Right lobe of liver (tissue), 6 donors: ENCODE measurements at places on chromosomes 5 and 9.

- no peak for DNase-seq
Observed at GRCh38 chr9:81002242-81002641, 687.1 kb downstream of the TLE1 start.

- DNase-seq = peak; percentile 10
Observed at GRCh38 chr9:133210609-133211008, 1.6 kb upstream of the OBP2B start.

DNA sequence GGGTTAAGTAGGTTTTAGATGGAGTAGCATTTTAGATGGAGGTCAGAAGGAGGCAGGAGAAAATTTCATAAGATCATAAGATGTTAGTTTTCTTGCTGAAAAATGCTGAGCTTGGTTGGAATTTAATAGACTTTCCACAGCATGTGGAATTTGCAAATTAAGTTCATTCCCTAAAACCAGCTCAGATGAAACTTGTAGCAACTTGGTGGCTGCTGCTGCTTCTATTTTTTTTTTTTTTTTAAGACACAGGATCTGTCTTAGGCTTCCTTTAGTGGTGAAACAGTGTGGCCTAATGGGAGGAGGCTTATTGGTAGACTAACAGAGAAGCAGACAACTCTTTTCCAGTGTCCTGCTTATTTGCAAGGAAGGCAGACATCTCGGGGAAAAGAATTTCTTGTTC, 154.5 kb downstream of the AOPEP start:
- no peak for DNase-seq

- DNase-seq = peak; percentile 82
Observed at GRCh38 chr9:137789295-137789895, 88.2 kb upstream of the CACNA1B start.

- no peak for DNase-seq
Observed at GRCh38 chr5:31942546-31942945, 231.6 kb downstream of the GOLPH3 start.

DNA sequence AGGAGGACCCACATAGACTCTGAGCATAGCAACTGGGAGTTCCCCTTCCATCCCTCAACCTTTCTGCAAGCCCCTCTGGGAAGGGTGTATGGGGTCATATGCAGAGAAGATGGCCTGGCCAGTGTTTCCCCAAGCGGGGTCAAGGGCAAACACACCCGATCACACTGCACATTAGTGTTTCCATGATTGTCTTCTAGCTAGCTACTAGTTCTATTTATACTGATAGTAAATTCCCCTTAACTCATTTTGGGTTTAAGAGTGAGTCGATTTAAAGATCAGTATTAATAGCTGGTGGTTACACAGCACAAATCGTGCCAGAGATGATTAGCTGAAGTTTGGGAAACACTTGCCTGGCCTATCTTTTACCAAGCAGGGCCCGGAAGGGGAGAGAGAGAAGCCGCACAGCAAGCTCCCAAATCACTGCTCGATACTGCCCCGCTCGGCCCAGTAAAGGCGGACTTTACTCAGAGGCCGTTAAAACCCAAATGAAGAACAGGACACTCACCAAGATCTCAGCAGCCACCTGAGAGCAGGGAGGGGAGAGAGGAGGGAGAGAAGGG, 29.4 kb upstream of the TNIP1 start:
- DNase-seq = no peak

- no peak for DNase-seq
Observed at GRCh38 chr9:127950513-127951289, 13.0 kb upstream of the DPM2 start.

DNA sequence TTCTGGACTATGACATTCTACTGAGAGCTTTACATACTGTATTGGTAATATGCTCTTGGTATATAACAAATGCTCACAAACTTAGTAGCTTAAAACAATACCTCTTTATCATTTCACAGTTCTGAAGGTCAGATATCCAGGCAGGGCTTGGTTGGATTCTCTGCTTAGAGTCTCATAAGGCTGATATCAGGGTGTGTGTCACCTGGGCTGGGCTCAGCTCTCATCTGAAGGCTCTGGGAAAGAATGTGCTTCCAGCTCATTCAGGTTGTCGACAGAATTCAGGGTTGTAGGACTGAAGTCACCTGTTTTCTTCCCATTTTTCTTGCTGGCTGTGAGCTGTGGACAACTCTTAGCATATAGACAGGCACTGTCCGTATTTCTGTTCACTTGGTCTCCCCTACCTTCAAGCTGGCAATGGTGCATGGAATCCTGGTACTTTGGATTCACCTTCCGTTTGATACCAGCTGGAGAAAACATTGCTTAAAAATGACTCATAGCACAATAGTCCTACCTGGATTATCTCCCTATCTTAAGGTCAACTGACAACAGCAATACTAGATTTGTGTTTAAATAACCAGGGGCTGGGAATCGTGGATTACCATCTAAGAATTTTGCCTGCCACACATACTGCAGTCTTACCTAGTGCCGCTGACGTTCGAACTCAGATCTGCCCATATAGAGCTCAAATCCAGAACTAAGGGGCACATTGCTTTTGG, 69.2 kb downstream of the RCL1 start:
- no peak for DNase-seq

DNA sequence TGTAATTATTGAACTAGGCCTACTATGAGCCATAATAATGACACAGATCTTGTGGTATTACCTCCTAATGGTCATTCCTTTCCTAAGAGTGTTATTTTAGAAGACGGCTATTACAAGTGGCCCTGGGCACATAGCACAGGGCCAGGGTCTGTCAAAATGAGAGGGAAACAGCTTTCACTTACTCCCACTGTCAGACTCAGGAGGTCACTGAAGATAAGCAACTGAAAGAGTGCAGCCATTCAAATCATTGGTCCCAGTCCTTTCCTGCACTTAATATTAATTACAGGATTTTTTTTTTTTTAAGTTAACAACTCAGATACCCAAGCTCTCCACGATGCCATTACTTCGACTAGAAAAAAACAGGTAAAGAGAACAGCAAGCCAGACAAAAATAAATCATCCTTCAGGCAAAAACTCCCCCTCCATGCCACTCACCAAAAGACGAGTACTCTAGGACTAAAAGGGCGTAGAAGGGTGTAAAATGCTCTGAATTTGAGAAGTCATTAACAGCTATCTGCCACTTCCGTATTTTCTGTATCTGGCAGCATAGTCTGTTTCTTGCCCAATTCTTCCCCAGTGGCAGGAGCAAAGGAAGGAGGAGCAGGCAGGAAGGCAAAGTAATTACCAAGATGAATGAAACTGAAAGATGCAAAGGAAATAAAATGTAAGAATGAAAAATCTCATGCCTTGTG, 87.4 kb downstream of the ZNF608 start:
- DNase-seq = no peak

DNA sequence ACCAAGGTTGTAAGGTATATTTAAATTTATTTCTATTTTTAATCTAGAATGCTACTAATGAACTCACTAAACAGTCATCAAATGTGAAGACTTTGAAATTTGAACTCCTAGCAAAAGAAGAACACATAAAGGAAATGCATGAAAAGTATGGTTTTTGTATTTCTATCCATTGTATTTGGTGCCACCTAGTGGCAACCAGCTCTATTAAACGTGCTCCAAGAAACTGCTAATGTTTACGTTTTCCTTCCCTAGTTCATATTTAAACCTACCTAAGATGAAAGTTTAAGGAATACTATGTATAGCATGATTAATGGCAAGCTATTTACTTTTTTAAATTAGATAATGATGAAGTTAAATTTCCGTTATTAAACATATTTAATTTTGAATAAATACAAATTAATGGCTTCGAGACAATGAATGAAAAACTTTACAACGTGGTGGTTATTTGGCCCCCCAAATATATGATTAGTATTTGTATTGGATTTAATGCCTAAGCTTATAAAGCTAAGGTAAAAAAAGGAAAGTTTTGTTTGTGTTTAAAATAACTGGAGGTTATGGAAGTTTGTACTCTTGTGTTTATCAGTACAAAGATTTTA, 115.9 kb upstream of the SH3GL2 start:
- no peak for DNase-seq

- peak; percentile 74 for DNase-seq
Observed at GRCh38 chr9:137241490-137242268, 592 bp downstream of the TUBB4B start.

DNA sequence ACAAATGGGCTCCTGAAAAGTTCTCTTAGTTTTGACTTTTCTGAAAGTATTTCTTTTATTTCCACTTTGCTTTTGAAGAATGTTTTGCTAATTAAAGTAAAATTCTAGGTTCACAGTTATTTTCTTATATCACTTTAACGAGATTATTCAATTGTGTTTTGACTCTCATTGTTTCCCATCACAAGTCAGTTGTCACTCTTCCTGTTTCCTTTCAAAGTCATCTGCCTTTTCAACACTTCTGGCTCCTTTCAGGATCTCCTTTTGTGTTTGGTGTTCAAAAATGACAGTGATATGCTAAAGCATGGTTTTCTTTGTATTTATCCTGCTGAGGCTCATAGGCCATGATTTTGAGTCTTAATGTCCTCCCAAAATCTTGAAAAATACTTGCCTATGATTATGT, 235.4 kb upstream of the TAS2R1 start:
- DNase-seq = no peak

DNA sequence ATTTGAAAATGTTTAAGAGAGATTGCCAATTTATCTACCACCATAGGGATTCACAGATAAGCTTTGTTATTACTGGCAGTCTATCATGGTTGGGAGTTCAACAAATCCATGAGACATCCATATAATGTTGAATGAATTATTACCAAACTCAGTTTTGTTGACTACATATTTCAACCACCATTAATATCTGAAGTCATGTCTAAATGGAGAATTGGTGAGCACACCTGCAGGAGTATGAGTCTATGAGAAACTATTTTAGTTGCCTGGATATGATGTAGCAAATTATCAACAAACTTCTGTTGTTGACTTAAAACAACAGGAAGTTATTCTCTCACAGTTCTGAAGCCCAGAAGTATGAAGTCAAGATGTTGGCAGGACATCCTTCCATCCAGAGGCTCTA, 126.8 kb upstream of the FBXL7 start:
- no peak for DNase-seq

- DNase-seq = no peak
Observed at GRCh38 chr5:132190161-132190817, 37.4 kb downstream of the P4HA2 start.

DNA sequence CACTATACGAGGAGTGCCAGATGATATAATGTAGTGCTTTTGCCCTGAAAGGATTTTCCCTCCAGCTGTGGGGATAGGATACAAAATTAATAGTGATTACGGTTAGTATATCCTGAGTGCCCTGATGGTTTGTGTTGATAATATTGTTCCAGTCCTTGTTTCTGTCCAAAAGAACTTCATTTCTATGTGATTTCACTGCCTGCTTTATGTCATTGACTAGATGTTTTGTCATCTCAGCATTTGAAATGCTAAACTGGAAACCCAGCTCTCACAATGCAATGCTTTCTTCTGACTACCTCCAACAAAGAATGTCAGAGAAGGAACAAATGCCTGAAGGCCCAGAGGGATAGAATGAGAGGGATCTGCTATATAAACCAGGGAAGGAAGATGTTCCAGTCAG, 177.8 kb downstream of the NIPBL start:
- no peak for DNase-seq

DNA sequence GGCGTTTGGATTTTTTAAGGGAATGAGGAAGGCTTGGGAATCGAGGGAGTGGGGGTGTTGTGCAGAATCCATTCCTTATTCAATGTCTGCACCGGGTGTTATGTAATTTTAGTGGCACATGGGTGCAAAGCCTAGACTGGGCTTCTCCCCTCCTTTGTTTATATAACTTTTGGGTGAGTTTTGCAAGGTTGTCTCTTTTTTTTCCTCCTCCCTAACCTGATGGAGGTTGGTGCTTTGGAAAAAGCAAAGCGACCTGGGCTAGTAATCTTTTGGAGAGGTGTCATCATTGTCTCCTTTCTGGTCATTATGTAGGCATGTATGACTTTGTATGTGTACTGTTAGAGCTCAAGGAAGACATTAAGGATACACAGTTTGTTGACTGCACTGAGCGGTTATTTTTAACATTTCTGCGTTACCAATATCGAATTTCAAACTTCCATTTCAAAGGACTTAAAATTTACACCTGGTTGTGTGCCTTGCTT, 3.1 kb downstream of the SMARCA2 start:
- DNase-seq = peak; percentile 54

DNA sequence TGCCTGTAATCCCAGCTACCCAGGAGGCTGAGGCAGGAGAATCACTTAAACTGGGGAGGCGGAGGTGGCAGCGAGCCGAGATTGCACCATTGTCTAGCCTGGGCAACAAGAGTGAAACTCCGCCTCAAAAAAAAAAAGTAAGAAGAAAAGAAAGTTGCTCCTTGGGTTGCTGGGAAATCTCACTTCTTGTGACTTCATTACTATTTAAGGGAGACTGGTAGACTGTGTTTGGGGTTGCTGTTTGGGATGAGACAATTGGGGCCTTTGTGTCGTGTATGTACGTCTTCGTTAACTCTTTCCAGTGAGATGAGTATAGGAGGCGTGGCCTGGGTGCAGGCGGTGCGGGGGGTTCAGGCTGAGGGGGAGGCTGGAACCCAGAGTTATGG, 11.6 kb downstream of the NDST1 start:
- no peak for DNase-seq

DNA sequence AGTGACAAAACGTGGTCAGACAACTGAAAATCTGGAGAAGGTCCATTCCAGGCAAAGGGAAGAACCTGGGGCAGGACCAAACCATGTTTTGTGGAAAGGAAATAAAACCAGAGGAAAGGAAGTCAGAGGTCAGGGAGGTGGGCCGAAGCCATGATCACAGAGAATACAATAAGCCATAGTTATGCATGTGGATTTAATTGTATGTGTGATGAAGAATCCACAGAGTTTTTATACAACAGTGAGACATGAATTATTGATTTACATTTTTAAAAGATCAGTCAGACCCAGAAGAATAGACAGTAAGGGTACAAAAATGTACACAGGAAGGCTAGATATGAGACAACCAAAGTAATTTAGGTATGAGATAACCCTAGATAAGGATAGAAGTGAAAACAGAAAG, 20.8 kb downstream of the TTC33 start:
- no peak for DNase-seq

GRCh38 chr5:1525624-1526189, 1.9 kb upstream of the LPCAT1 start:
- peak; percentile 7 for DNase-seq

DNA sequence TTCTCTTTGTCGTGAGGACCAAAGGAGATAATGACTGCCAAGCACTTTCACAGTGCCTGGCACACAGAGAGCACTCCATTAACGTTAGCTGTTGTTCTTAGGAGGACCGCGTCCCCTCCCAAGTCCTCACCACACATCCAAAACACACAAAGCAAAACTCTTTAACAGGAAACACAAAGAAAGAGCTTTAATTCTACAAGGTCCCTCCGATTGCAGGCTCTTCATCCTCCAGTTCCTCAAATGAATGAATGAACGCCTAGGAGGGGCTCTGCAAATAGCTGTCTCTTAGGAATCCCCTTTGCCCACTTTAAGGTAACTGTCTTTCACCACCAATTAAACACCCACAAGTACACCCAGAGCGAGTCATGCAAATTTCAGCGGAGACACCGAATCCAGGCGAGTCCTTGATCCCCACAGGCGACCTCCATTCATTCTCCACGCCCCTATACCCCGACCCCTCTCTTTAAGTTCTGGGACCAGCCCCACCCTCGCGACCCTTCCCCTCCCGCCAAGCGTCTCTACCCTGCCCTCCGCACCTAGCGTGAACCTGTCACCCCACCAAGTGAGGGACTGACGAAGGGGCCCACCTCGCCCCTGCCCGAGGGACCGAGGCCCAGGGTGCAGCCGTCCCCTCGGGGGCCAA, 644 bp downstream of the TSC1 start:
- DNase-seq = no peak

- DNase-seq = no peak
Observed at GRCh38 chr5:54988817-54989216, 3.4 kb upstream of the ESM1 start.
